ENCODE measurements at places on chromosomes 11 and 22.

GRCh38 chr22:36398601-36399471 lies 11.1 kb upstream of the MYH9 start:
- no peak for DNase-seq

DNA sequence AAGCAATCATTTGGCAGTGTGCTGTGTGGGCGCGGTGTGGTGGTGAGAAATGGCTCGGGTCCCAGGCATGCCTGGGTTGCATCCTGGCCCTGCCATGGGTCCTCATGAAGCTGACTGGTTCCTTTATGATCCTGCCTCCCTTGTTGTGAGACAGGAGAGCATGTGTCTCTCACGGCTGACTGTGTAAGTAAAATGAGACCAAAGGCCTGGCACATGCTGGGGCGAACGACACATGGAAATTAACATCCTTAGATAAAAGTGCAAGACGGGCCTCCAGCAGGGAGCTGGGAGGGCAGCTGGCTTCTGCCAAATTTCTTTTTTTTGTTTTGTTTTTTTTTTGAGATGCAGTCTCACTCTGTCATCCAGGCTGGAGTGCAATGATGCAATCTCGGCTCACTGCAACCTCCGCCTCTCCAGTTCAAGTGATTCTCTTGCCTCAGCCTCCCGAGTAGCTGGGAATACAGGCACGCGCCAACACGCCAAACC lies 9.4 kb upstream of the FBLN1 start:
- DNase-seq: no peak

DNA sequence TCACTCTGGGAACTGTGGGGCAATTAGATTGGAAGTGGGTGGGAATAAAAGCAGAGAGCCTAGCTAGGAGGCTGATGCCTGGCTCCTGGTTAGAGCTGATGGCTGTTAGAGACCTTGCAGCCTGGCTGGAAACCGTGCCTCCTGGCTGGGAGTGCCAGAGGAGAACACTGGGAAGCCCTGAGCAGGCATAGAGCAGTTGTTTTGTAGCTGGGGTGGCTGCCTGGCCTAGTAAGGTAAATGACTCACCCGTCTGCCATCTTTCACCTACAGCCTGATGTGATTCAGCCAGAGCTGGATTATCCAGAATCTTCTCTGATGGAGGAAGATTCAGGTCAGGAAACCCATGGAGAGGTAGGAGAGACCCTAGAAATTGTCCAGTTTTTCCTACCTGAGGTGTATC lies 6.1 kb downstream of the UQCR10 start:
- DNase-seq: no peak

DNA sequence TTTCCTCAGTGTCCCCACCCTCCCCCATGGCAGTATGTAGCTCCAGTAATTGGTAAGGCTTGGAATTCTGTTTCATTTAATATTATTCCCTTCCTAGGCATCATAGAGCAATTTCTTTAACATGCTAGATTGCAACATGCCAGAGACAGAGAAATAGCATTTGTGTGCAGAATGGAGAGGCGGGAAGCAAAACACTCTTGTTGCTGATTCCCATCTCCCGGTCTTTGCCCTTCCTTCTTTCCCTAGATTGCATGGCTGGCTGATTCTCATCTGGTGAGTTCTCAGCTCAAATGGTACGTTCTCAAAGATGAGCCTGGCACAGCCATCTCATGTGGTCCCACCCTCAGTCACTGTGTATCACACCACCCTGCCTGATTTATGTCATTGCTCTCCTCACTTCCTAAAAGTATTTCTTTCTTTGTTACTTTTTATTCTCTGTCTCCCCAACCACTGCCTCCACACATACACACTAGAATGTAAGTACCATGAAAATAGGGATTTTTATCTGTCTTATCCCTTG lies 66.9 kb downstream of the ARFGAP2 start:
- no peak for DNase-seq

- DNase-seq: no peak
Measured at GRCh38 chr11:132962041-132962440, 570.3 kb downstream of the OPCML start.

DNA sequence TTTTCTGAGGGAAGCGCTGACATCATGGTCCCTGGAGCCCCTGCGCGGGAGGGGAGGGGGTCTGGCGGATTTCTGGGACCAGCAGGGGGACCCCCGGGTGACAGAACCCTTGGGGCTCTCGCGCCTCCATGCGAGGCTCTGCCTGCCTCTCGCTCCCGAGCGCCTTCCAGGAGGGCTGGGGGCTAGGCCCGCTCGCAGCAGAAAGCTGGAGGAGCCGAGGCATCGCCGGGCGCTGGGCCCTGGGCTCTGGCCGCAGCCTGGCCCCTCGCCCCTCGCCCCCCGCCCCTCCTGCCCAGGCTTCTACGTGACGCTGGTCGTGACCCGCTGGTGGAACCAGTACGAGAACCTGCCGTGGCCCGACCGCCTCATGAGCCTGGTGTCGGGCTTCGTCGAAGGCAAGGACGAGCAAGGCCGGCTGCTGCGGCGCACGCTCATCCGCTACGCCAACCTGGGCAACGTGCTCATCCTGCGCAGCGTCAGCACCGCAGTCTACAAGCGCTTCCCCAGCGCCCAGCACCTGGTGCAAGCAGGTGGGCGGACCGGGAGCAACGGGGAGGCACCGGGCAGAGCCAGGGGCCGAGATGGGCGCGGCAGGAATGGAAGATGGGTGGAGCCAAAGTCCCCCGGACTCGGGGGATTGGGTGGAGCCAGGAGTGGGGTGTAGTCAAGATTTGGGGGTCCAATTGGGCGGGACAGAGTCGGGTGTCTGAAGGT lies 5.4 kb downstream of the BEST1 start:
- no peak for DNase-seq

- no peak for DNase-seq
Measured at GRCh38 chr22:30249049-30250038, 2.8 kb upstream of the LIF start.

- no peak for DNase-seq
Measured at GRCh38 chr22:45077286-45077685, 67.5 kb upstream of the PHF21B start.

DNA sequence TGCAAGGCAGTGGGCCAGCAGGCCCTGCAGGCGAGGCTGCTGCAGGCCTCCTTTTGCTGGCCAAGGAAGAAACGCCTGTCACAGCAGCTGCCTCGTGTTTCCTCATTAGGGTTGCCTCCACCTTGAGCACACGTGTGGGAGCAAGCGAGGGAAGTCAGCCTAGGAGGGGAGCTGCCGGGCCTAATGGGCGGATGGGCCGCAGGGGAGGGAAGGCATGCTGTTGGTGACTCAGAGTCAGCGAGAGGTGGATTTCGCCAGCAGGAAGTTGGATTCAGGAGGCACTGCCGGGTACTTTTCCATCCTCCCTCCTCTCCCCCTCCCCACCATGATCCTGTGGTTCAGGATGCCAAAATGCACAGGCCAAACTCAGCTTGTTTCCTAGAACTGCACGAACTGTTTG lies 498.7 kb downstream of the METTL15 start:
- DNase-seq: no peak
